ENCODE measurements at places on chromosomes 2 and 18.

DNA sequence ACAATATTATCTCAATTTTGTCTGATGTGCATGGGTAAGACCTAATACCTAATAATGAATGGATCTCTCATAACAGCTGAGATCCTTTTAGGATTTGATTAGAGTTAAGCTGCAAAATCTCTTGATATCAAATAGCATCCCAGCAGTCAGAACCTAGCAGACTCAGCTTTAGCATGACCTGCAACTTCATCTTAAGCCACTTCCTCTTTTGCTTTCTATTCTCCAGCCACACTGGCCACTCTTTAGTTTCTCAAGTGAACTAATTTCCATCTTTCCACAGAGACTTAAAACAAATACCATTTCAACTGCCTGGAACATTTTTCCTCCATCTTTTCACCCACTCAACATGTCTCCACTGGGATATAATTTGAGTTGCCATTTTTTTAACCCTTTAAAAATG, 1251.6 kb upstream of the ZEB2 start:
- no peak for DNase-seq

GRCh38 chr2:110180036-110180435, 24.8 kb downstream of the NPHP1 start:
- DNase-seq, result no peak

DNA sequence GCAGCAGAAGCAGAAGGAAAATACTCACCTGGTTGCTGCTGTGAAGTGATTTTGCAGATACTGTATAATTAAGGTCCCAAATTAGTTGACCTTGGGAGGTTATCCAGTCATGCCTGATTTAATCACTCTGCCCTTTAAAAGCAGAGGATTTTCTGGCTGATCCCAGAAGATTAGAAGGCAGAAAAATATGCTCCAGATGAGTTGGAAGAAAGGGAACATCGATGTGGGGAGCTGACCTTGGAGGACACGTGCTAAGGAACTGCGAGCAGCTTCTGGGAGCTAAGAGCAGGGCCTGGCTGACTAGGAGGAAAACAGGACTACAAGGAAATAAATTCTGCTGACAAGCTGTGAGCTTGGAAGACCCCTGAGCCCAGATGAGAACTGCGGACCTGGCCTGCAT, 13.3 kb upstream of the DYM start:
- no peak for DNase-seq

- no peak for DNase-seq
These were observed 27.6 kb downstream of the PLEKHB2 start for GRCh38 chr2:131132729-131133128.

GRCh38 chr2:100017633-100018032, 124.8 kb downstream of the AFF3 start:
- no peak for DNase-seq

GRCh38 chr18:62987859-62988258, 272.5 kb downstream of the PHLPP1 start:
- no peak for DNase-seq

- no peak for DNase-seq
These were observed 124.2 kb upstream of the SATB2 start for GRCh38 chr2:199581935-199582360.

- no peak for DNase-seq
These were observed 53.1 kb downstream of the HPCAL1 start for GRCh38 chr2:10355471-10356438.

DNA sequence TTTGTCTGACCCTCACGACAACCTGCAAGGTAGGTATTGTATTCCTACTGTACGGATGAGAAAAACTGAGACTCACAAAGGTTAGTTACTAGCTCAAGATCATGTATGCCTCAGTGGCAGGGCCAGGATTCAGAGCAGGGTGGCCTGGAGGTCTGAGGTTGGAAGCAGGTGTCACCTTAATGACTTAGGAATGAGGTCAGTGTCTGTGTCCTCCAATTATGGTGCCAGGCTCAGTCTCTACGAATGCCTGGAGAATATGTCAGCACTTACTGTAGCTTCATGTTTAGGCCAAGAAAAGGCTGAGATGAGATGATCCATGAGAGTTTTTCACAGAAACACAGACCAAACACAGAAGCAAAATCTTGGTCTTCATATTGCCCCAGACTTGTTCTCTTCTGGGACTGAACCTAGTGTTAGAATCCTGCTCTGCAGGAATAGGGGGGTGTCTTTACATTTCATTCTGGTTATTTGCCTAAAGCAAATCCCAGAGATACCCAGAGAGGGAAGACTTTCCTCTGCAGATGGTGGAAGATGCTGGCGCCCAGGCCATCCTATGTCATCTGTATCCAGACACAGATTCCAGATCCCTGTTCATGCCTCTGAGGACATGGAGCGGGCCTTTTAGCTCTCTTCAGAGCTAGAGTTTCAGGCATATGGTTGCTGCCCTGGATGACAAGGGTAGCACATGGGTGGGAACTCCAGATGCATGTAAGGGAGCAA, 16.3 kb upstream of the RAB10 start:
- no peak for DNase-seq

GRCh38 chr2:118309257-118309945, 221.1 kb downstream of the INSIG2 start:
- no peak for DNase-seq

GRCh38 chr2:53942280-53942679, 28.5 kb downstream of the PSME4 start:
- no peak for DNase-seq

DNA sequence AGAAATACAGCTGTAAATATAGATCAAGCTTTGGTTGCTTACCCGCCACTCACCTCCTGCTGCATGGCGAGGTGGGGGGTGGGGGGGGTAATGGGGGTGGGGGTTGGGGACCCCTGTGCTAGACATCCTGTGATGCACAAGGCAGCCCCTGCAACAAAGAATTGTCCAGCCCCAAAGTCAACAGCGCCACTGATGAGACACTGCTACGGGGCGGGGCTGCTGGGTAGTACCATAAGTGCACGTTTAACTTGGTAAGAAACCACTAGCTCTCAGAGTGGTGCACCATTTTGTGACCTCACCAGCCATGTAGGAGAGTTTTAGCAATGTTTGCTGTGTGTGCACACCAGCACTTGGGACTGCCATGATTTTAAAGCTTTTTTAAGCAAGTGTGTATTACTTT, 40.3 kb downstream of the SNORC start:
- DNase-seq, result no peak

DNA sequence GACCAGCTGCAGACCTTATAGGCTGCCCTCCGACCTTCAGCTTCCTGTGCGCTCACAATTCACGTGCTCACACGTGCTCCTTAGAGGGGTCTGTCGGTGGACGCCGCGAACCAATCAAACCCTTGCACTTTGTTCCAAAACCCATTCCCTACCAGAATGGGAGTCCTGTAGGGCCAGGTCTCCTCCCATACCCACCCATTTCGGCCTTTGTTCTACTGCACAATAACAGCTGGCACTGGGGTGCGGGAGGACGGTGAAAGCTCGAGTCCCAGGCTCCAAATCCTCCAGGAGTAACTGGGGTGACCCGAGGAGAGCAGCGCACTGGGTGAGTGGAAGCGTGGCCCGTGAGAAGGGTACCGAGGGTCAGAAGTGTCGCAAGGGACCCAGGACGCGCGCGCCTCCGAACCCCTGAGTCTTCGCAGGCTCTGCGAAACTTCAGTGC, 13.0 kb downstream of the SIX3 start:
- DNase-seq, result no peak

- DNase-seq, result no peak
These were observed 152.3 kb downstream of the MYO5B start for GRCh38 chr18:50042611-50043010.

GRCh38 chr2:45344502-45344901, 266.6 kb downstream of the SRBD1 start:
- no peak for DNase-seq

GRCh38 chr2:199455545-199456382, 2.0 kb downstream of the SATB2 start:
- no peak for DNase-seq

GRCh38 chr2:72576459-72576858, 249.4 kb downstream of the EXOC6B start:
- DNase-seq, result no peak

DNA sequence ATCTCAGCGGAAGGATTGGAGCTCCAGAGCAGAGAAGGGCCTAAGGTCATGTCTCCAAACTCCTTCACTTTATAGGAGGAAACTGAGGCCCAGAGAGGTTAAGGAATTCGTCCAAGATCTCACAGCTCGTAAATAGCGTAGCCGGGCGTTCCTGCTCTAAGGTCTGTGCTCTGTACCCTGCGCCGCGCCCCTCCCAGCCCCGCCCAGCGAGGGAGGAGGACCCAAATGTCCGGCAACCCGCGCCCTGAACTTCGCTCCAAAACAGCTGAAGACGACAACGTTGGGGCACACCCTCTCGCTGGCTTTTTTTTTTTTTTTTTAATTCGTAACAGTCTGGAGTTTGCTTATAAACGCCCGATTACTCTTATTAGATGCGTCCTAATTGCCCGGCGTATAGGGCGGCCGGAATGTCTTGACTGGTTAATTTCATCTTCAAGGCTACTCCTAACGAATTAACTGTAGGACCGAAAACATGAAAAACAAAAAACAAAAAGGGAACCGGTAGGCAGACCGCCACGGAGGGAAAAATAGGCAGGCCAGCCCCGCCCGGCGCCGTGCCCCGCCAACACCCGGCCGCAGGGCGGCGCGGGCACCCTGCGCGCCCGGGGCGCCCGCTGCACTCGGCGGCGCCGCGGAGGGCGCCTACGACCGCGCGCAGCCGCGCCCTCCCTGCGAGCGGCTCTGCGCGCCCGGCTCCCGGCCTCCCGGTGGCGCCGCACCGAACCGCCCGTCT, 928 bp upstream of the FOSL2 start:
- no peak for DNase-seq

DNA sequence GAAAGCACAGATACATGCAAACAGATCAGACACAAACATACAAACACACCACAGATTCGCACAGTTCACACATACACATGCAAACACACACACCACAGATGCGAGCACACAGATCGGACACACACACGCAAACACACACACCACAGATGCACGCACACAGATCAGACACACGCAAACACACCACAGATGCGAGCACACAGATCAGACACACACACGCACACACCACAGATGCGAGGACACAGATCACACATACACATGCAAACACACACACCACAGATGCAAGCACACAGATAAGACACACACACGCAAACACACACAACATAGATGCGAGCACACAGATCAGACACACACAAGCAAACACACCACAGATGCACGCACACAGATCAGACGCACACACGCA, 149.0 kb downstream of the PXDN start:
- DNase-seq, result no peak

GRCh38 chr2:75792146-75792545, 81.4 kb upstream of the GCFC2 start:
- no peak for DNase-seq

DNA sequence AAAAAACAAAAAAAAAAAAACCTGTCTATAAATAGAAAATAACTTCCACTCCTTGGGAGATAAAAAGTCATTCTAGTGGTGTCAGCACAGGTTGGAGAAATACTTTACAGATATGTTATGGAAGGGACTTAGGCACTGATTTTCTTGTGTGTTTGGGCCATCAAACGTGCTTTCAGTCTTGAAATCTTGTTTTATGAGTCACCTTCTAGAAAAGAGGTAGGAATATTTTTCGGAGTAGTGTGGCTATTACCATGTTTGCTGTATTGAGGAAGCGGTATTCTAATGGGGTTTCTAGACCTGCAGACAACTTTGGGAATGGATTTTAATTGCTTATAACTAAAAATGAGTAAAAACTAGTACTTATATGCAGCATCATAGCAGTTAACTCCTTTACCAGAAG, 12.0 kb downstream of the HNMT start:
- no peak for DNase-seq

DNA sequence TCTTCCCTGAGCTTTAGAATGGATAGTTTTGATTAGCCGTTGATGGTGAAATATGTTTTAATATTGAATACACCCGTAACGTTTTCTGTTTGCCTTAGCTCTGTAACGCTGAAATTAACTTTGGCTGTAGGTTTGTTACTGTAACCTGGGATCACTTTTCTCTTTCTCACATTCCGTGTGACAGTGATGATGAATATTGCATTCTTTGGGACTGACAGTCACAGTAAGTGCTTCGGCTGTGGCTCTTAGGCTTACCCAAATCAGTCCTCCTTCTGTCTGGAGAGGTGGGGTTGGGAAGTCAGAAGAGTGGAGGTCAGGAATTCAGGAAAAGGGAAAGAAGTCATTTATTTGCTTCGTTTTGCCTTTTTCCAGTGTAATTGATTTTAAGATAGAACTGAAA, 18.0 kb downstream of the RMC1 start:
- no peak for DNase-seq

- DNase-seq, result no peak
These were observed 2.9 kb upstream of the CASP8 start for GRCh38 chr2:201257381-201257955.

DNA sequence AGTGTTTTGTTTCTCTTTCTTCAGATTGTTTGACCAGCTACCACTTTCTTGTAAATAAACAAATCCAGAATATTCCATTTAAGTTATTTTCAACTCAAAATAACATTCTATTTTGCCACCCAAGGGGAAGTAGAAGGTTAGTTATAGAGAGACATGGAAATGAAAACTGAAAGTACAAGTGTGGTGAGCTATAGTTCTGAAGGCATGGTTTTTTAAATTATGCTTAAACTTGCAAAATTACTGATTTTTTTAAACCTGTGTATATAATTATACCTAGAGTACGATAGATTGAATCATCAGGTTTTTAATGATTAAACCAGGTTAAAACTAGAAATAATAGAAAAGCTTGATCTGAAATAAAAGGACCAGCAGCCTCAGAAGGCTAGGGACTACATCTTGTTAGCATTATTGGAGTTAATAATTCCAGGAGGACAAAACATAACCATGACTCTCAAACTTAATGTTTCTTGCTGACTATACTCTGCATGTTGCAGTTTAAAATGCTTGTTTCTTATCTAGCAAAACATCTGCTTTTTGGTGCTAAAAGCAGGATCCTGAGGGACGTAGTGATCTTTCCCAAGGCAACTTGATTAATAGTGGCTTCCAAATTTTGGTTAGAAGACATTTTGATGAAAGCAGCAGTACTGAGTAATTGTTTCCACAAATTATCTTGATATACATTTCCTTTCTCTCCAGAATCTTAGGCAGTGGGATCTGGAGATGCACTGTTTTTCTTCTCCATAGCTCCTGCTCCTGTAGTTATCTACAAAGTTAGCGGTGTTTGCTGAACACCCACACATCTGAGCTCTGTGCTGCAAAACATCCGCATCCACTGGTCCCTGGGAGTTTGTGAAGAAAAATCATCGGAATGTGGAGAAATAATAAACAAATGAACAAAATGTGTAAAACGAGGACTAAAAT, 327.2 kb upstream of the PKDCC start:
- no peak for DNase-seq

- DNase-seq, result peak; percentile 5
These were observed 46.1 kb downstream of the TMEM185B start for GRCh38 chr2:120177001-120177621.

All from substantia nigra (tissue), 51 donors.